ENCODE measurements at places on chromosomes 1 and 21.
A peak's percentile ranks its signal among the peaks of the same experiment; 100 is the strongest.

GRCh38 chr1:197200272-197200899 lies 53.9 kb upstream of the ASPM start:
- no peak for DNase-seq

- DNase-seq: no peak
Observed at GRCh38 chr1:154454386-154455120, 47.5 kb upstream of the TDRD10 start.

GRCh38 chr1:153733970-153734369 lies 6.1 kb downstream of the INTS3 start:
- DNase-seq: no peak

- no peak for DNase-seq
Observed at GRCh38 chr1:91693557-91693956, 192.4 kb downstream of the TGFBR3 start.

DNA sequence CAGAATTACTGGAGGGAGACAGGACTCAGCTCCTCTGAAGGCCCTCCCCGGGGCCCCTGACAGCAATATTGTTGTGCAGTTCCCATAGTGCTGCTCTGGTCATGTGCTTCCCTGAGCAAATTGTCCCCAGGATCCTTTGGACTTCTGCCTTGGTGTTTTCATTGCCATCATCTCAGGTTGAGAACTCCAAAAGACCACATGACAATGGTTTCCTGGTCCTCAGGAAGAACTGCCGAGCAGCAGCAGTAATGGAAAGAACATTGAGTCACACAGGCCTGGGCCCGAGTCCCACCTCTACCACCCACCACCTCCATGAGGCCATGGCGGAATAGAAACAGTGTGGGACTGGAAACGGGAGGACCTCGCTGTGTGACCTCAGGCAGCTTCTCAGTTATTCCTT lies 6.3 kb upstream of the CTTNBP2NL start:
- no peak for DNase-seq

GRCh38 chr1:9957726-9958125 lies 14.5 kb downstream of the NMNAT1 start:
- no peak for DNase-seq

GRCh38 chr1:231677442-231677841 lies 50.9 kb downstream of the DISC1 start:
- DNase-seq: no peak

- peak; percentile 38 for DNase-seq
Observed at GRCh38 chr21:36698981-36699545, at the start of gene SIM2. TSS of gene SIM2 (plus strand) at chr21:36699115. CDS start at chr21:36699747, 632 bp downstream.

DNA sequence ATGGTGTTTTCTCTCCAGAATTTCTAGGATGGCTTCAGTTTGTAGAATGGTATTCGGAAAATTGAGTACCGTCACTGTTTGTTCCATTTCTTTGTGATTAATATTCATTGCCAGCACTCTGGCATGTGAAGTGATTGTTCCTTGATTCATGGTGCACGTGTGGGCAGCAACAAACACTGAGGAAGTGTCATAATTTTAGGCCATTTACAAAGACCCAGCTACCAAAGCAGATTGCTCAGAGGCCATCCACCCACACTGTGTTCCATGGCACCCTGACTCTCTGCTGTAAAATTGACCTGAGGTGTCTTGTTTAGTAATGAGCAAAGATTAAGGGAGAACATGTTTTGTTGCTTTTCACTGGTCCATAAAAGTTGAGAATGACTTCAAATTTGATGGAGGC lies 250.9 kb upstream of the FMN2 start:
- no peak for DNase-seq

GRCh38 chr1:181135815-181136737 lies 47.6 kb downstream of the IER5 start:
- no peak for DNase-seq

DNA sequence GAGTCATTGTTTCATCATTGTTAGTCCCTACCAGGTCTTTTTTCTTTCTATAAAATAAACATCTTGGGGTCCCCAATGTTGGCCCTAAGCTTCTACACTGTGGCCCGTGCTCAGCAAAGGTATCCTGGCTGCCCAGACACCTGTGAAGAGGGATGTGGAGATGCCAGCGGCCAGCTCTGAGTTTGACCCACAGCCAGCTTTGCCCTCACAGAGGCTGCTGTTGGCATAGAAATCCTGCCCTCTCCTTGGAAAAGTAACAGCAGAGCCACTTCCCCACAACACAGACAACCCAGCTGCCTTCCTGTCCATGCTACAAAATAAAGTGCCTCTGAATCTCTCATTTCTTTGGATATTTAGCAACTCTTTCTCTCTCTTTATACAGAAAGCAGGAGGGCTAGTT lies 6.0 kb downstream of the TRIM62 start:
- DNase-seq: no peak

- no peak for DNase-seq
Observed at GRCh38 chr1:93581917-93582850, 99.5 kb downstream of the BCAR3 start.

GRCh38 chr1:232287676-232288569 lies 342.0 kb downstream of the SIPA1L2 start:
- DNase-seq: no peak

DNA sequence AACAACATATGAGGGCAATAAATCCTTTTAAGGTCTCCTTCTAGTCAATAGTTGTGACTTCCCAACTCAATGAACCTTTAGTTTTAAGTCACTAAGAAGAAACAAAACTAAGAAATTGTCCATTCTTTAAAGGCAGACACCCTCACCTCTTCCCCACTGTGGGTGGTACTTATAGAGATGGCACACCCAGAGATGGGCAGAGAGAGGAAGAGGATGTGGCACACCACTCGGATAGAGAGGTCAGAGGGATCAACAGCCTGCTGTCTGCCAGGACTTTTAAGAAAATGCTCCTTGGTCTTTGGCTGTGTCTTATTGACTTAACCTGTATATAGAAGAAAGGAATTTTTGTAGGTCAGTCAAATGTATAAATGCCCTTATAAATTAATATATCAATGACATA lies 45.1 kb downstream of the FASLG start:
- no peak for DNase-seq

- DNase-seq: no peak
Observed at GRCh38 chr1:48644190-48644900, 132.3 kb downstream of the BEND5 start.

GRCh38 chr1:200081151-200081968 lies 53.9 kb downstream of the NR5A2 start:
- no peak for DNase-seq

- DNase-seq: no peak
Observed at GRCh38 chr1:10599194-10599861, 124.6 kb downstream of the PEX14 start.

GRCh38 chr1:206050655-206051235 lies 2.2 kb upstream of the RHEX start:
- no peak for DNase-seq

DNA sequence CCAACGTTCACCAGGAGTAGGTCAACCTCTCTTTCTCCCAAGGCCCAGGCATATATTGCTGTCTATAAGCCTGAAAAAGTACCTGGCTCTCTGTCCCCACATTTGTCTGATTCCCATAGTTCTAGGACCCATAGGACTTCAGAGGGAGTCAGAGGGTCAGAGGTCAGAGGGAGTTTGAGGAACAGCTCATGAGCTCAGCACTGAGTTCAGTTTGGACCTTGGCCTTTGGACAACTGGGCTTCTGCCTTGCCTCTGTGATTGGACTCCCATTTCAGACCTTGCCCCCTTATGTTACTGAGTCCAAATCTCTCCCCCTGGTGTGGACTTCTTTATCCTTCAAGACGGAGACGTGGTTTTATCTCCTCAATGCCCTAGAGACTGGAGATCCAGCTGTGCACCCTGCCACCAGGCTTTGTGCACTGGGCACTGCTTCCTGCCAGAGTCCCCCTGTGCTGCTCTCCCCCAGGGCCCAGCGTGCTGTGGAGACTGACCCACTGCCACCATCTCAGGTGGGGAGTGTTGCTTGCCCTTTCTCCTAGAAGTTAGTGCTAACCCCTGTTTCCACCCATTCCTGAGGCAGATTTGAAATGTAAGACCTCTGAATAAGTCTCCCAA lies 3.2 kb downstream of the CTSE start:
- DNase-seq: no peak

DNA sequence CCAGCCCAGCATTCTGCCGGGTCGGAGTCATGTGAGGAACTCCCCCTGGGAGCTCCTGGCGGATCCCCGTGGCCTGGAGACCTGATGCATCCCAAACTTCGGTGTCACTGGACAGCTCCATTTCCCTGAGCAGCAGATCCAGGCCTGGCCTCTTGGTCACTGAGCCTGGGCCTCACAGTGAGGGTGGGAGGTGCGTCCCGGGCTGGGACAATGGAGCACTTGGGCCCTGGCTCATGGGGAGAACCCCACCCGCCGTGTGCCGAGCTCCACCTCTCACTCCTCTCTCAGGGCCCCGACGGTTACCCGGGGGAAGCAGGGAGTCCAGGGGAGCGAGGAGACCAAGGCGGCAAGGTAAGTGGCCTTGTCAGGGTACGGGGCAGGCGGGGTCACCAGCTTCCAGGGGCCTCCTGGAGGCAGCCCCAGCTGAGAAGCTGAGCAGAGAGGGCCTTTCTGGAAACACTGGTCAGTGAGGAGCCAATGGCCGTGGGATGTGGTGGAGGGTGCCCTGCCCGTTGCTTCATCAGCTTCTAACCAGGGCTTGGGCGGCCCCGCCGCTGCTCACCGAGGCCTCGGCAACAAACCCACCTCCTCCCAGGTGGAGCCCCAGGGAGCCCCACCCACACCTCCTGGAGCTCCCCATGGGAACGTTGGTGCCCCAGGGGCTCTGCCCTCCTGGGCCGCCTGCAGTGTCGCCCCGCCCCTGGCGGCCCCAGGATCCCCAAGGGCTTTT lies 19.8 kb downstream of the COL6A2 start:
- no peak for DNase-seq

- no peak for DNase-seq
Observed at GRCh38 chr1:30253807-30254440, 469.5 kb downstream of the MATN1 start.

DNA sequence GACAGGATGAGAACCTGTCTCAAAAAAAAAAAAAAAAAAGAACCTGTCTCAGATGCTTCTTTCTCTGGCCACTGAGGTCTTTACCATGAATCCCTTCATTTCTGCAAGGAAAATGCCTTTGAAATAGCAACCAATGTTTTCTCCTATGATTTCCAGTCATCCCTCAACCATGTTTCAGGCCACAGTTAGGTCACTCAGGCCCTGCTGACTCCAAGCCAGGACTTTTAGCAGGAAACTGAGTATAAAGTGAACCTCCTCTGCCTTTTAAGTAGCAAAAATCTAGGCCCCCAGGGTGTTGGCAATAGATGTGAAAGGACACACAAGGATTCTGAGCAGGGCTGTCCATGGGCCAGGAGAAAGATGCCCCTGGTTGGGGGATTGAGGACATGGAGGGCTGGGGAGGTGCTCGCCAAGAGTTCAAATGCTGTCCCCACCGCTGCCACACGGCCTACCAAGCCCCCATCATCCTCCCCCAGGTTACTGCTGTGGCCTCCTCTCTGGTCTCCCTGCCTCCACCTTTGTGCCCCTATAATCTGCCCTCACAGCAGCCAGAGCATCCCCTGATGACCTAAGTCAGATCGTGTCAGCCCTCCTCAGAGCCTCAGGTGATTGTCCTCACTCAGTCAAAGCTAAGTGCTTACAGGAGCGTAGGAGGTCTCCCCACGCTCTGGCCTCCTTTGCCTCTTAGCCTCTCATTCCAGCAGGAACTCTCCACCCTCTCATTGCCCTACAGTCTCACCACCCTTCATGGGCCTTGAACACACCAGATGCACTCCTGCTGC lies 54.6 kb downstream of the MATN1 start:
- DNase-seq: no peak

DNA sequence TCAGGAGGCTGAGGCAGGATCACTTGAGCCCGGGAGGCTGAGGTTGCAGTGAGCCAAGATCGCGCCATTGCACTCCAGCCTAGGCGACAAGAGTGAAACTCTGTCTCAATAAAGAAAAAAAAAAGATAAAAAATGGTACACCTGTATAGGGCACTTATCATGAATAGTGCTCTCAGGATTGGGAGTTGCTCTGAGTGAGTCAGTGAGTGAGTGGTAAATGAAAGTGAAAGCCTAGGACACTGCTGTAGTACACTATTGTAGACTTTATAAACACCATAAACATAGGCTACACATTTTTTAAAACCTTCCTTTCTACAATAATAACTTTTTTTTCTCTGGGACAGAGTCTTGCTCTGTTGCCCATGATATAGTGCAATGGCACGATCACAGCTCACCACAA lies 16.8 kb downstream of the PHTF1 start:
- DNase-seq: no peak

- DNase-seq: no peak
Observed at GRCh38 chr1:18047122-18047521, 60.5 kb upstream of the IGSF21 start.

- DNase-seq: no peak
Observed at GRCh38 chr1:115051850-115052249, 22.2 kb downstream of the TSHB start.

DNA sequence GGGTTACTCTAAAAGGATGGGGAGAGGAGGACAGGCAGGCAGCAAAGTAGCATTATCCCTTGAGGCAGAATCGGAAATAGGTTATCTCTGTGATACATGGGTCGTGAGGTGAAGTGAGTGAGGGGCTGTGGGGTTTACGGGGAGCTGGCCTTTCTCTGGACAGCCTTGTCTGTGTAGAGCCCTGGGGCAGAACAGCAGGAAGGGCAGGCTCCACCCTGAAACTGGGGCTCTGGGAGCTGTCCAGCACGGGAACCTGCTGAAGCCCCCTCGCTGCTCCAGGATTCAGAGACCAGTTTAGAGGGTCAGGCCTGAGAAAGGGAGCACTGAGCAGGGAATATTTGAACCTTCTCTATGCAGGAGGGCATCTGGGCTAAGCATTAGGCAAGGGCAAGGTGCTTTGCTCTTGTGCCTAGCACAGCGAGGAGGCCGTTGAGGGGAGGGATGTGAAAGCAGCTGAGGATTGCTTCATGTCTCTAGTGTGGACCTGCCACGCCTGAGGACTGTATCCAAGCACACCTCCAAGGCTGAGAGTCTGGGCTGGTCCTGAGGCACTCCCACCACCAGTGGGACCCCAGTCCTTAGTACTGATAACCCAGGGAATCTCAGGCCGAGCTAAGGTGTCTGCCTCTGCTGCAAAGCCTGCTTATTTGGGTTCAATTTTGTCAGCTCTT lies 55.8 kb downstream of the NAV1 start:
- no peak for DNase-seq

- DNase-seq: no peak
Observed at GRCh38 chr1:8903908-8904650, 25.6 kb upstream of the ENO1 start.

DNA sequence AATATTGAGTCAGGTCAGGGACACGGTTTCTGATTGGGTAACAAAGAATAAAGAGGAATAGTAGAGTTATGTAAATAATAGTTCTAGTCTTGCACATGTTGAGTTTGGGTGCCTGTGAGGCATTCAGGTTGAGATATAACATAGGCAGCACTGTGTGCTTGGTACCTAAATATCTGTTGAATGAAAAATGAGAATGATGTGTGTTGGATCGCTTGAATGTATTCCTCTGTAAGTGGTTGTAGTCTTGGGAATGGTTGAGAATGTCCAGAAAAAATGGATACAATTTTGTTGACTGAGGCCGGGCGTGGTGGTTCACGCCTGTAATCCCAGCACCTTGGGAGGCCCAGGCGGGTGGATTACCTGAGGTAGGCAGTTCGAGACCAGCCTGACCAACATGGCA lies 116.3 kb upstream of the HNRNPU start:
- DNase-seq: no peak
